Suppressor macrophage treated with lipopolysaccharide for 1 hour (primary cell): ENCODE measurements at places on chromosomes 11 and 22.

GRCh38 chr11:66388780-66389386 lies 17.3 kb upstream of the SLC29A2 start:
- DNase-seq = peak; percentile 88

GRCh38 chr22:46123694-46124382 lies 26.5 kb upstream of the PPARA start:
- DNase-seq = no peak

DNA sequence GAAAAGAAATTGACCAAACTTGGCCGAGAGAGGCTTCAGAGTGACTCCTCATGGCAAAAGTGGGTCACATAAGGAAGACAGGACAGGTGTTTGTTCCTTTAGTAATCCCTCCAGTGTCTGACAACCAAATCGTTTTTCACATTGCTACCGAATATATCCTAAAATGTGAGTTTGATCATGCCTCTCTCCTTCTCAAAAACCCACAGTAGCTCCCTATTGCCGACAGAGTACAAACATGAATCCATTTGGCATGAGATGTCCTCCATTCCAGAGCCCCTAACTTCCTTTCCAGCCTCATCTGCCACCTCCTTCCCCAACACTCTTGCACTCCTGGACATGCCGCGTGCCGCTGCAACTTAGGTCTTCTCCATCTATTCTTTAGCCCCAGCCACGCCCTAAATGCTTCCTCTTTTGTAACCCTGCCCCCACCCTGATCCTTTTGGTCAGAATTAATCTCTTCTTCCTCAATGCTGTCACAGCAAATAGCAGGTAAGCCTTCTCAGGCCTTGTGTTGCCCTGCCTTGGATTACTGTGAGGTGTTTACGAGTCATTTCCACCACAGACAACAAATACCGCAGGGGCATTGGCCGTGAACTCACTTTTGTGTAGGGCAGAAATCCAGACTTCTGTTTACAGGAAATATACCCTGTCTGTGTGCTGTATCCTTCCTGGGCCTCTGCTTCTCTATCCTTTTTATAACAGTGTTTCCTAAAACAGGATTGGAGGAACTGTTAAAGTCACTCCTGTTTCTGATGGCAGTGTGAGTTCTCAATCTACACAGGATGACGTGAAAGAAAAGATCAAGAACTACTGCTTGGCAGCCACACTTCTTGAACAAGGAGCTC lies 66.0 kb upstream of the FTH1 start:
- DNase-seq = no peak

DNA sequence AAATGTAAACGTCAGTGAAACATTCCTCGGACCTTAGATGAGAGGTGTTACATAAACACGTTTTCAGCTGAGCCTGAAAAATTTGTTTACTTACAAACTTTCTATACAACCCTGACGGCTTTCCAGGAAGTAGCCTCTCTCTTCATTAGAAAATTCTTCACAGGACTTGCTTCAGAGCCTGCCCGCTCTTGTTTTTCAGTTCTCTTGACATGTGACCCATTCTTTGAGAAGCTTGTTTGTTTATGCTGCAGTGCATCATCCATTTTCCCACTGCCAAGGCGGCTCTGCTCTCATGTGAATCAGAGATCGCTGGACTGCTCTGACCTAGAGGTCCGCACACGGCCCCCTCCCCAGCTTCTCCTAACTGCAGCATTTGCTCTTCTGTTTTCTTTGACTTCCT lies 47.9 kb upstream of the ARHGAP42 start:
- no peak for DNase-seq

GRCh38 chr11:128552783-128553661 lies 34.3 kb downstream of the ETS1 start:
- peak; percentile 91 for DNase-seq

DNA sequence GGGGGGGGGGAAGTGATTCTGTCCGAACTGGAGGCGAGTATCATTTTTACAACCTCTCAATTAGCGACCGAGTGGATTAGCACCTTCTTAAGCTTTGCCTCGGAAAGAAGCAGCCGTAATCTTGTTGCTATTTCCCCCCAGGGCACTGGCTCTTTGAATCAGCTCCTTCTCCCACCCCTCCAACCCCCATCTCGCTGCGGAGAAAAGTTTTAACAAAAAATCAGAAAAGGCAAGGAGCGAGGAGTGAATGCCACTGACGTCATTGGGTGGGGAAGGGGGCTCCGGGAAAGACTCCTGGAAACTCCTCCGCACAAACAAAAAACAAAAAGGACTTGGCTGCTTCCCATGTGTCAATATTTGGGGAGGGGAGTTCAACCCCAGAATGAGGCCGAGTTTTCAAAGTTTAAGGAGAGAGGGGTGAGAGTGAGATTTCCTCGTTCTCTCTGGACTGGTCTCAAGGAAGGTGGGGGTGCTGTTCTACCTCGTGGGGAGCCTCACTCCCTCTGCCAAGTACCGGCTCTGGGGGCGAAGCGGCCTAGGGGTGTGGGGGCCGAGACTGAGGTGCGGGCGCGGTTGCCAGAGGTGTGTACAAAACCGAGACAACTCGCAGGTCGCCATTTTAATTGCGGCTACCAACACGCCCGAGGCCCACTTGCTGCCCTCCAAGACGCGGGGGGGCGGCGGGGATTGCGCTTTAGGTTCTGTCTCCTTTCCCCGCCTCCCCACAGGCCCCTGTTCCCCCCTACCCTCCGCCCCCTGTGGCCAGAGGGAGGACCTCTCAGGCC lies 2.5 kb upstream of the PAX6 start:
- no peak for DNase-seq

GRCh38 chr11:118670063-118670462 lies 9.4 kb downstream of the TREH start:
- no peak for DNase-seq

GRCh38 chr11:120261931-120262330 lies 22.0 kb downstream of the POU2F3 start:
- no peak for DNase-seq
